ENCODE measurements at places on chromosomes 4 and X. TPM values are rescaled to one million over a fixed set of nuclear protein-coding genes. Genes with fewer than 3 reads are reported as not detected.

SYP gene
- polyA plus RNA-seq: 7.2 TPM

TFDP3 gene
- not detected for polyA plus RNA-seq

NPNT gene
- polyA plus RNA-seq: 117 TPM

RAB9B gene
- 0.26 TPM for polyA plus RNA-seq

PCDH10 gene
- 0.69 TPM for polyA plus RNA-seq

- DNase-seq: no peak
- H3K4me3 ChIP-seq: no peak overlapping the region
- H3K27ac ChIP-seq: no peak overlapping the region
- H3K36me3 ChIP-seq: no peaks in the 10 kb centered on the region
Measured at GRCh38 chr4:176262243-176262642, 6.8 kb downstream of the ASB5 start.

GRCh38 chr4:106344647-106344970, 24.0 kb downstream of the GIMD1 start:
- H3K36me3 ChIP-seq: peaks cover 4% of the 10 kb centered on the region
- no peaks in the 10 kb centered on the region for H3K27me3 ChIP-seq
- H3K4me1 ChIP-seq: no peaks in the 10 kb centered on the region
- DNase-seq: no peak

GRCh38 chrX:23938690-23939089, 30.9 kb downstream of the CXorf58 start:
- H3K4me3 ChIP-seq: no peak overlapping the region
- H3K4me1 ChIP-seq: no peaks in the 10 kb centered on the region
- no peak for DNase-seq
- no peak overlapping the region for H3K27ac ChIP-seq

DNA sequence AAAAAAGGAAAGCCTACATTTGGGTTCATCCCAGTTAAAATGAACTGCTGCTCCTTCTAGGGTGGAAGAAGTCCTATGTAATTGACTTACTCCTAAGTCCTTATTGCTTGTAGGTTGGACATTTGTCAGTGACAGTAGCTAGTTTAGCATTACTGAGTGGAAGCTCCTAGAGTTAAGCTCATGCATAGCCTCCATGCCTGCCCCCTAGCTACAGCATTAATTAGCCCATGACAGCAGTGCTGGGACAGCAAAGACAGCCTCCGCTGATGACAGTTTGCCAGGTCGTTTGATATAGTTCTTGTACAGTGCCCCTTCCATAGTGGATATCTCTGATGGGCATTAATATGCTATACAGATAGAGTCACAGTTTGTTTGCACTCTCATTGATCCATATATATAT, 18.7 kb upstream of the GALNTL6 start:
- no peak overlapping the region for H3K4me3 ChIP-seq
- no peaks in the 10 kb centered on the region for H3K4me1 ChIP-seq
- H3K36me3 ChIP-seq: no peaks in the 10 kb centered on the region
- no peaks in the 10 kb centered on the region for H3K27me3 ChIP-seq

GRCh38 chrX:64977051-64977450, 801 bp upstream of the ZC4H2 start:
- H3K36me3 ChIP-seq: no peaks in the 10 kb centered on the region
- DNase-seq: no peak
- H3K4me3 ChIP-seq: no peak overlapping the region
- no peaks in the 10 kb centered on the region for H3K27me3 ChIP-seq
- H3K4me1 ChIP-seq: no peaks in the 10 kb centered on the region

- H3K4me1 ChIP-seq: no peaks in the 10 kb centered on the region
- H3K4me3 ChIP-seq: no peak overlapping the region
- H3K36me3 ChIP-seq: no peaks in the 10 kb centered on the region
- H3K27ac ChIP-seq: no peak overlapping the region
- no peak for DNase-seq
Measured at GRCh38 chr4:35970366-35970960, 273.9 kb downstream of the ARAP2 start.
